ENCODE measurements at places on chromosomes 4 and X.

GRCh38 chr4:80462621-80463091 lies 127.1 kb downstream of the CFAP299 start:
- DNase-seq, result no peak

- DNase-seq, result no peak
These were observed 111.0 kb downstream of the DDIT4L start for GRCh38 chr4:100079264-100079663.

GRCh38 chr4:121950212-121950679 lies 1.6 kb downstream of the TRPC3 start:
- no peak for DNase-seq

- peak; percentile 93 for DNase-seq
These were observed 47.5 kb downstream of the SPATA18 start for GRCh38 chr4:52098618-52099017.

GRCh38 chrX:39451046-39451445 lies 646.7 kb downstream of the BCOR start:
- DNase-seq, result no peak

DNA sequence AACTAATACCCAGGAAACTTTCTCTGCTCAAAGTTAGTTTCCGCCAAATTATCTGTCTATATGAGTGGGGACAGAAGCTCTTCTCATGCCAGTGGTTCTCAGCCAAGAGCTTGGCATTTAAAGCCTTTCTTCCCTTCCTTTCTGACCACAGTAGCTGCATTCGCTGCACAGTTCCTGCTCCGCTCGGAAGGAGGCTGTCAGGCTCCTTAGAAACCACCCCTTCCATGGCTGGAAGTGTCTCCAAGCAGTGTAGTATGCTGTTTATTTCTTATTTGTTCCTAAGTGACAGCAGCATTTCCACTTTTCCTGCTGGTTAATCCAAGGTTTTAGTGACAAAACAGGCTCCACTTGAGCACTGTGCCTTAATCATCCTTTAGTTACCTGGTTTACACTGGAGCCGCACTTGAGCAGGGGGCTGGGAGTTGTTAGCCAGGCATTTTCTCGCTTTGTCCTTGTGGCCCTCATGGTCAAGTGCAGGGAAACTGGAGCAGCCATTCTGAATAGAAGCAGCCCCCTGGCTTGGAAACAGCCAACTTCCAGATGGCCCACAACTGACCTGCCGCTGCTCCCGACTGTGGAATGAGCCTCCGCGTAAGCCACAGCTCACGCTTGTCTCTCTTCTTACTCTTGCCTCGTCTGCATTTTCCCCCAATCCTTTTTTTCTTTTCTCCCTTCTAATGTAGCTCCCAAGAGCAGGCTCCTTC lies 739.4 kb upstream of the TENM3 start:
- no peak for DNase-seq

DNA sequence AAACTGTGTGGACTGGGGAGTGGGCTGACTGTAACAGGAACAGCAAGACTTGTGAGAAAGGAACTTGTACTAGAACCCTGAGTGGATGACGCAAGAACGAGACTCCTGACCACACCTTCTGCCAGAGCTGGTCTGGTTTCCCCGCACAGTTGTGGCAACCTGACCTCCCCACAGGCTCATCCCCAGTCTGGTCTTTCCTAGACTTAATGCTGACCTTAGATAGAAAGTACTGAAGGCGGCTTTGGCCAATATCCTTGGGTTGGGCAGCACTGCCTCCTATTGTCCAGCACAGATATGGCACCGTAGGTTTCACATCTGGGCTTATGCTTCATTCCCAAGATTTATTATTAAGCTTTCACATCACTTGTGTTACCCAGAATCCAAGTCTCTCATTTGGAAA lies 137.8 kb upstream of the FRG1 start:
- no peak for DNase-seq

- no peak for DNase-seq
These were observed 6.4 kb downstream of the HSPA4L start for GRCh38 chr4:127788517-127788916.

GRCh38 chr4:174474457-174475075 lies 47.7 kb downstream of the HPGD start:
- DNase-seq, result no peak

DNA sequence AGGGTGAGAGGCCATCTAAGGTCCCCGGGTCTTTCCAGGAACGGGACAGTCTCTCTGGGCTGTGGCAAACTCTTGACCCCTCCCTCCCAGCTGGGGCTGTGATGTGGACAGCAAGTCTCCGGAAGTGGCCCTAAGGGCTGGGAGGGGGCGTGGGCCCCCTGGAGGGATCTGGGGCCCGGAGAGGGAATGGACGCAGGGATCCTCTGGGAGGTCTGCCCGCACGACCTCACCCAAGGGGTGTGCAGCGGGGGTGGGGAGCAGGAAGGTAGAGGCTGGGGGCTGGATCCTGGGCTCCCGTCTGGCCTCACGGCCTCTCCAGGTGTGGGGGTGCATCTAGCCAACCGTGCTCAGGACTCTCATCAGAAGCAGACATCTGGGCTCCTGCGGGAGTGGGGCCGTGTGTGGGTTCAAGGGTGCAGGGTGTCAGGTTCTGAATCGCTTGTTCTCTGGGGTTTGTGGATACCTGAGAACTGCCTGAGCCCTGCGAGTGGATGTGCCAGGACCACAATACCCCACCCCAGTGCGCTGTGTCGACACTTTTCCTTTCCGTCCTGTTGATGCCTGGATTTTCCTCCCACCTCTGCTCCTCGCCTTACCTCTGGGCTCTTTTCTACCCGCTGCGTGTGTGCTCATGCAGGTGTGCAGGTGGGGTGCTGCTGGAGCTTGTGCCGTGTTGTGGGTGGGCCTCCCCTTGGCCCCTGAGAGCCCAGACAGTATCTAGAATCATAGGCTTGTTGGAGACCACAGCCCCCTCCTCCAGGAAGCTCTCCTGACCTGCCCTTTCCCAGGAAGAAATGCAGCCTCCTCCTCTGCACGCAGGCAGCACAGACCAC lies 915 bp downstream of the CPZ start:
- DNase-seq, result no peak

GRCh38 chrX:120761810-120762209 lies 113.9 kb downstream of the CT47B1 start:
- DNase-seq, result no peak

GRCh38 chr4:176794651-176795050 lies 1.9 kb upstream of the VEGFC start:
- no peak for DNase-seq

GRCh38 chrX:143296521-143296920 lies 220.8 kb downstream of the SPANXN3 start:
- peak; percentile 55 for DNase-seq

GRCh38 chr4:133623847-133624246 lies 474.8 kb downstream of the PCDH10 start:
- DNase-seq, result no peak

DNA sequence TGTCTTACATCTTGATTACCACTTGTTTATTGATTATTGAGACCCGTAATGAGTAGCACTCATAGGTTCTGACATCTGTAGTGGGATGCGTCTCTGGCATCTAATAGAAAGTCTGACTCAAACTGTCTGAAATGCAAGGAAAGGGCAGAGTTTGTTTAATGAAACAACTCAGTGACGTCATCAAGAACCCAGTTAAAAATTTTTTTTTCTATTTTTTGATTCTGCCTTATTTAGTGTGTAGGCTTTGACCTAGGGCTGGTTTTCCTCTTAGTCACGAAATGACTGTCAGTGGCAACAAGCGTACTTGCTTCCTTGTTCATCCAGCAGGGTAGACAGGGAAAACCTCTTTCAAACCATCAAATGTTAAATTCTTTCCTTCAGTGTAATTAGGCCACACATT lies 3.1 kb upstream of the CDKL5 start:
- DNase-seq, result no peak

DNA sequence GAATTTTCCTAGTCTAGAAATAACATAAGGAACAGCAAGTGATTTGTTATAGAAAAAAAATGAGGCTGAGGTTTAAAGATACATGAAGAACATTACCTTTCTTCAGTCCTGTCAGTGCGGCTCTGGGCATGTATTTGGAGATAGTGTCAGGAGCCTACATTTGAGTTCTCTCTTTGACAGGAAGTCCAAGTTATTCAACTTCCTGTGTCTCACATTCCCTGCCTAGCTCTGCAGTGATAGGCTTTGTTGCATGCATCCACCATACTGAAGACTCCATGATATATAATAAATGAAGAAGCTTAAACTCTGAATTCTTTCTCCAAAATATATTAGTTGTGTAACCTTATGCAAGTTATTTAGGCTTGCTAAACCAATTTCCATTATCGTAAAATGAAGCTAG lies 148.7 kb downstream of the RELL1 start:
- no peak for DNase-seq

- DNase-seq, result no peak
These were observed 37.0 kb upstream of the SHISA3 start for GRCh38 chr4:42360256-42360669.

GRCh38 chrX:147626605-147627004 lies 285.1 kb upstream of the FMR1 start:
- no peak for DNase-seq

GRCh38 chrX:3145716-3146115 lies 104.4 kb downstream of the ARSF start:
- no peak for DNase-seq

DNA sequence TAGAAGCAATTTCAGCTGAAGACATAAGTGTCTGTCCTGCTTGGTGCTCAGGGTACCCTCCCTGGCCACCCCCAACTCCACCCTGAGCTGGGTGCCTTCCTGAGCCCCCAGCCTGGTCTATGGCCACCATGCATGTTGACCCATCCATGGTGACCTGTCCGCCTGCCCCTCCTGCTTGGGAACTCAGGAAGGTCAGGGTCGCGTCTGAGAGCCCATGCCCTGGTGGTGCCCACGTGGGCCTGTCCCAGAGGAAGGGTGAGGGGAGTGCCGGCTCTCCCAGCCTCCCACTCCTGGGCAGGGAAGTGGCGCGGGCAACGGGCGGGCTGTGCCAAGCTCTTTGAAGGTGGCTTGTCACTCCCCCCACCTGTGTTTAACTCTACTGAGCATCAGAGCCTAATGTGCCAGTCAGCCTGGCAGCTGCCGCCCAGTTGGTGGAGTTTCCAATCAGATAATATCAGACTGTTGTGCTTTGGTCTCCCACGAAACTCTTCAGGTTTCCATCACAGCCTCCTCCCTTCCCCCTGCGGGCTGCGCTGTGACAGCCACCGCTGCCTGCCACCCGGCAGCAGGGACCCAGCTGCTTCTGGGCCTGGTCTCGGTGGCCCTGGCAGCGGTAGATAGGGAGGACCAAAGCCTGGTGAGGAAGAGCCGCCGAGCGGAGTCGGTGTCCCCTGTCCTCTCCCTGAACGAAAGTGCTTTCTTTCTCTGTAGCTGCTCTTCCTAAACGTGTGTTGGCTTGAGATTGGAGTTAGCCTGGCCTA lies 4.8 kb downstream of the SH3BP2 start:
- DNase-seq, result no peak

DNA sequence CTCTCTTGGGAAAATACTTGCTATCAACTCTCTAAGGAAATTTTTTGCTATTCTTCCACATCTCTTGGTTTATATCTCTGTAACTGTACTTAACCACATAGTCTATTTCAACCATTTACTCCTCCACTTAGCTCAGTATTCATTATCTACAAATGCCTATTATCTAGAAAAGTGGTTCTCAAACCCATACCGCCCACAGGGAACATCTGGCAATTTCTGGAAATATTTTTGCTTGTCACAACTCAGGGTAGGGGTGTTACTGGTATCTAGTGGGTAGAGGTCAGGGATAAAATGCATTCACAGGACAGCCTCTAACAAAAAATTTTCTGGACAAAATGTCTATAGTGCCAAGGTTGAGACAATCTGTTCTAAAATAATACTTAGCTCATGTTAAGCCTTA lies 14.4 kb downstream of the ATRX start:
- DNase-seq, result no peak

DNA sequence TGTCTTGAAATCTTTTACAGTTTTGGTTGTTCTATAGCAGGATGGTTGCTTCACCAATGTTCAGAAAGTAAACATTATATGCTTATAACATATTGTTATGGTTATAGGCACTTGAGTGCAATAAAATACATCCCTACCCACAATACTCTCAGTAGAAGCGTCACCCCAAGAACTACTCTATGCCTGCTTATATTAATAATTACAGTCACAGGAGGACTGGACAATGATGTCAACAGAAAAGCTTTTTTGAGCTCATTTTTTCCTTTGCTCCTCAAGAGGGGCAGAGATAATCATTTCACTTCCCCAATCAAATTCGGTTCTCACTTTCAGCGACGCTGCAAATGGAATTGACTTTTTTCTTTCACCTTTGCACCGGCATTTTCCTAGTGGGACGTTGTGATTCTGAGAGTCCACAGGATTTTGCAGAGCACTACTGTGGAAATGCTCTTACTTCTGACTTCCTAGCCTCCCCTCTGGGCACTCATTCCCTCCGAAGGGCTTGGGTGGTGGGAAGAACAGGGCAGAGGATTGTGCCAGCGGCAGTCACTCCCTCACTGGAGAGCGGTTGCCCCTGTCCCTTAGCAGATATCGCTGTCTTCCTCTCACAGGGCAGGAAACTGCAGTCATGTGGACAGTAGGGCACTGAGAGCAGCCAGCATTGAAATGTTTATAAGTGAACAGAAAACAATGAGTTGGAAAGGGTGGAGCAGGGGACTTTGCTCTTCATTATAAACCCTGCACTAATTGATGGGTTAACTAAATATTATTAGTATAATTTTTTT lies 24.9 kb upstream of the SGMS2 start:
- no peak for DNase-seq

GRCh38 chr4:2595952-2596552 lies 59.6 kb downstream of the FAM193A start:
- DNase-seq, result no peak

DNA sequence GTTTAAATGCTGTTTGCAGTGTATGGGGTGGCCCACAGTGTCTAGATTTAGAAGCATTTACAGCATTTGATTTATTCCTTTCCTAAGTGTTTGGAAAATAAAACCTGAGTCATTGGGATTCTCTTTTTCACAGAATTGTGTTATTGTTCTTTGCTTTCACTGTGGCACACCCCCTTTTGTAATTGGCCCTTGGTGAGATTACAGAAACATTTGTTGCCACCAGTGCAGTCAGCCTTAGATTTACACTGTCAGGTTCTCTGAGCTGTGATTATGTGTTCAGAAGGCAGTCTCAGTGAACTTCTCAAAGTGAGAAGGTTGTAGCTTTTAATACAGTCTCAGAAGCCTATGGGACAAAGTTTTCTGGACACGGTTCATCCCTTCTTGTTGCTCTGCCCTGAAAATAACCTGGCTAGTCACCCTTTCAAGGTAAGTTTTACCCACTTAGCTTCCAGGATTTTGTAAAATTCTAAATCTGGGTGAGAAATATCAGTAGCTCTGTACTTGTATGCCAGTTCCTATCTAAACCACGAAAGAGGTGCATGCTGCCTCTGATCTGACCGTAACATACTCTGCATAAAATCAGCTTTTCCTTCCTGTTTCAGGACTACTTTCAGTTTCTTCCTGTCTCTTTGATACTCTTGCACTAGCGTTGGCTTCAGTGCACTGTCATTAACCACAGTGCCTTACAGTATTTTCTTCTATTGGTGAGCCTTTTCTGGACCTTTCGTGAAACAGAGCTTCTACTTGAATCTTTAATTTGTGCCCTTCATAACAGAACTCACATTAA lies 12.6 kb downstream of the RUFY3 start:
- no peak for DNase-seq

GRCh38 chr4:185657699-185658098 lies 122.4 kb upstream of the PDLIM3 start:
- DNase-seq, result no peak

Measured in NCI-H524 treated with DMSO at 0.1 percent for 48 hours (cell line).